ENCODE measurements at places on chromosomes 13 and 19.

- DNase-seq: peak; percentile 34
Observed at GRCh38 chr13:45396533-45397095, 21.6 kb downstream of the SLC25A30 start.

GRCh38 chr13:52830946-52831345 lies 17.5 kb downstream of the PCDH8 start:
- no peak for DNase-seq

GRCh38 chr19:35936738-35937268 lies 629 bp downstream of the LRFN3 start:
- DNase-seq: no peak

GRCh38 chr13:81487151-81487550 lies 1146.2 kb upstream of the SPRY2 start:
- no peak for DNase-seq

DNA sequence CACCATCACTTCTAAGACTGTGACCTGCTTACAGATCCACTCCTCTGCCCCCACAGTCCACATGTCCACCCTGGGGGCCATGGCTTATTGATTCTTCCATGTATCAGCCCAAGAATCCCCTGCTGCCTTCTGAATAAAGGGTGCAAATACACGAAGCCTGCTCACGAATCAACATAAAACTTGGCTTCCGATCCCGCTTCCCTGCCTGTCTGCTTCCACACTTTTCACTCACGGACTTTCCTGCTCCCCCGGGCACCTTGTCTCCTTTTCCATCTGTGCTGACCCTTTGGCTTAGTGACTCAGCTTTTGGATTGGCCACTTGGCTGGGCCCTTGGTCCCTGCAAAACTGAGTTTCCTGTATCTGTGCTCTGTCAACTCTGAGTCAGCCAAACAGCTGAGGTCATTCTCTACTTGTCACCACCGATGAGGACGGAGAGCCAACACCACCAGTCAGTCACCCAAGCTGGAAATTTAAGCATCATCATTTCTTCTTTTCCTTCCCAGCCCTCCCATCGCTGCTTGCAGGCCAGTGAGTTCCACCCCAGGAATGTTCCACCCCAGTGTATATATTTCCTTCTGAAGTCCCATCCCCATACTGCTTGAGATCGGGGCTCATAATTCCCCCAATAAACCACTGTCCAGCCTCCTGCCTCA lies 11.4 kb upstream of the USP12 start:
- no peak for DNase-seq

- no peak for DNase-seq
Observed at GRCh38 chr19:35739275-35740107, 2.8 kb downstream of the IGFLR1 start.

- no peak for DNase-seq
Observed at GRCh38 chr19:35889370-35890112, 10.8 kb downstream of the NFKBID start.

DNA sequence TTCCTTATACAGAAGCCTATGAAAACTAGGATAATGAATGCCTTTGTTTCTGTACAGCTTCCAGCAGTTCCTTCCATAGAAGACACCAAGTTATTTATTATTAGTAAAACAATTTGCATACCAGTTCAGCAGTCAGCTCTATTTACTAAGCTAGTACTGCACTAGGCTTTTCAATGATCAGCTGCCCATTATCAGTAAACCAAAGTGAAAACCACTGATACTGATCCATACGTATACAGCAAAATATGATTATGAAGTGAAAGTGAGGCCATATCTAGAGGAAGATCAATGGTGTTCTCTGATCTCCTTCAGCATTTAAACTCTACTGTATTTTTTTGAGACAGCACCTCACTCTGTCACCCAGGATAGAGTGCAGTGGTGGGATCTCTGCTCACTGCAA lies 3.2 kb downstream of the TPT1 start:
- no peak for DNase-seq

Data from activated naive CD4-positive, alpha-beta T cell treated with anti-CD3 and anti-CD28 coated beads, Interleukin-2, amount 10 ng/mL, durations not matched to agents 7 days and 5 days (primary cell).